ENCODE measurements at places on chromosomes 12 and 14. TPM values are rescaled to one million over a fixed set of nuclear protein-coding genes. Genes with fewer than 3 reads are reported as not detected.

TEX22 gene
- 0.32 TPM for total RNA-seq

GRCh38 chr12:62673028-62673815, 206.6 kb downstream of the MON2 start:
- no peak for DNase-seq

ACVR1B gene
- total RNA-seq: 6.5 TPM

DNA sequence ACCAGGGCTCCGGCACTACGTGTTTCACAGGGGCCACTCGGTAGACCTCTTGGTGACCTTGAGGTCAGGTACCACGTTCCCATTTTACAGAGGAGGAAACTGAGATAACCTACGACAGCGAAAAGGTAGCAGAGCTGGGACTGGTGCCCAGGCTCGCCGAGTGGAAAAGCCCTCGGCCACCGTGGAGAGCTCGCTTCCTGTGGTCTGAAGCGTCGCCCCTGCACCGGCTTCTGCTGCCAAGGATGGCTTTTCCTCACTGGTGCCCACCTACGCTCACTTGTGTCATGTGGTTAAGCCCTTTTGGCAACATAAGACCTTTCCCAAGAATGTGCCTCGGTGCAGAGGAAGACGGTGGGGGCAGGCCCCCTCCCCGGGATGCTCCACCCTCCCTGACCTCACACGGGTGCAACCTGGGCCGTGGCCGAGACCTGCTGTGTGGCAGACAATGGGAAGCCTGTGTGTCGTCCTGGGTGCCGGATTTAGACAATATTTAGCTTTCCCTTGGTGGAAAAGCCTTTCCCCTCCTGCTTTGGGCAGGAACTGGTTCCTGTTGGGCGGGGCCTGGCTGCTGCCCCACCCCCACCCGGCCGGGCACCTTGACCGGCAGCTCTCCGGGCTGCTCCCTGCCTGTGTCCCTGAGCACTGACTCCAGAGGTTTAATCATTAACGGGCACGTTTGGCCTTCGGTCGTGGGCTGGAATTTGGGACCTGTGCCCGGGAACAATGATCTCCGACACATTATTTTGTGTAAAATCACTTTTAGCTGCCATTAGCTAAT, 32.4 kb upstream of the PPP1R13B start:
- no peak for DNase-seq

DNA sequence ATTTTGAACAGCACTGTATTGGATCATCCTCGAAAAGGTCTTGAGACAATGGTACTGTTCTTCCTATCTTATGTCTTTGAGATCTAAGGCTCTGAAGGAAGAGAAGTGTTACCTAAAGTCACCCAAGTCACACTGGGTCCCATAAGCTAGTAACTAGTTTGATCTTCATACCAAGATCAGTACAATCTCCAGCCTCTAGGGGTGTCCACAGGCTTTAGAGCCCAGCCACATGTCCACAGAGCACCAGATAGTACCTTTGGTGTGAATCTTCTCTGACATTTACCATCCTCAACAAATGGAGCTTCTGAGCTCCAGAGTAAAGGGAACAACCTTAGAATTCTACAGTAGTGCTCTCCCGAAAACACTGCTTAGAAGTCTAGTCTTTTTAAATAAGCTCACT, 78.7 kb downstream of the KSR2 start:
- DNase-seq: no peak

STXBP6 gene
- total RNA-seq: 4.7 TPM

GRCh38 chr12:112116232-112117060, 7.9 kb upstream of the NAA25 start:
- DNase-seq: peak; percentile 70

DNA sequence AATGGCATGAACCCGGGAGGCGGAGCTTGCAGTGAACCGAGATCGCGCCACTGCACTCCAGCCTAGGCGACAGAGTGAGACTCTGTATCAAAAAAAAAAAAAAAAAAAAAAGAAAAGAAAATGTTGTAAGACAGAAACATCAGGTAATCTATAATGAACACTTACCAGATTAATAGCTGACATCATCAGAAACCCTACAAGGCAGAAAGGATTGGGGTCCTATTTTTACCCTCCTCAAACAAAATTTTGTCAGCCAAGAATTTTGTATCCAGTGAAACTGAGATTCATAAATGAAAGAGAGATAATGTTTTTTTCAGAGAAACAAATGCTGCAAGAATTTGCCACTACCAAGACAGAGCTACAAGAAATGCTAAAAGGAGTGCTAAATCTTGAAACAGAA, 14.1 kb downstream of the CLEC1A start:
- no peak for DNase-seq

DNA sequence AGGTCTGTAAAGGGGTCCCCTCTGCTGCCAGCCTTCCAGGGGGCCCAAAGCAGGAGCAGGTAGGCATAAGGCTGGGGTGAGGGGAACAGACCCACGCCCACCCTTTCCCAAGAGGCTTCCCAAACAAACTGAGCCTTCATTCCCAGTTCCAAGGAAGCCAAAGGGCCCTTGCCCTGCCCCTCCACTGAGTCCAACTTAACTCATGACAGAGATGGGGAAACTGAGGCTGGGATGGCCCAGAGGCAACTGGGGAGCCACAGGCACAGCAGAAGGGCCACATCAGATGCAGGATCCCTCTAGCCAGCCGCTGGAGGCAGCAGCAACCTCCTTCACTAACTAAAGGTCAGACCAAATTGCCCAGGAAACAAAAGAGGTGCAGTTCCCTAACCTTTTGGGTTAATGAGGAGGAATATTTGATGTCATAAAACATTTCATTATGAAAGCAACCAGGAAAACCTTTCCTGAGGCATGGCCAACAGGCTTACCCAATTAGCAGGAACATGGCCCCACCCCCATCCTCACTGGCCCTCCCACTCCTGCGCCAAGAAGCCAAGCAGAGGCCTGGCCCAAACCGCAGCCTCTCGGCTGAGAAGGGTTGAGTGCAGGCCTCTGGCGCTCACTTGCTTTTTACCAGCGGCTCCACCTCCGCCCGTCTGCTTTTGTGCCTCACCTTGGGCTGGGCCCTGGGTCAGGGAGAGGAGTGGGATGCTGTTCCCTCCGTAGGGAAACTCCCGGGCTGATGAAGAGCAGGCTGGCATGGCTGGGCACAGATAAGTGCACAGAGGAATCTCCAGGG, 293.5 kb upstream of the RTL1 start:
- no peak for DNase-seq

GRCh38 chr12:78886719-78887407, 22.3 kb downstream of the SYT1 start:
- DNase-seq: peak; percentile 66

- DNase-seq: no peak
These were observed 161.0 kb downstream of the CNTN1 start for GRCh38 chr12:40853221-40853620.

ZDHHC22 gene
- total RNA-seq: not detected

DNA sequence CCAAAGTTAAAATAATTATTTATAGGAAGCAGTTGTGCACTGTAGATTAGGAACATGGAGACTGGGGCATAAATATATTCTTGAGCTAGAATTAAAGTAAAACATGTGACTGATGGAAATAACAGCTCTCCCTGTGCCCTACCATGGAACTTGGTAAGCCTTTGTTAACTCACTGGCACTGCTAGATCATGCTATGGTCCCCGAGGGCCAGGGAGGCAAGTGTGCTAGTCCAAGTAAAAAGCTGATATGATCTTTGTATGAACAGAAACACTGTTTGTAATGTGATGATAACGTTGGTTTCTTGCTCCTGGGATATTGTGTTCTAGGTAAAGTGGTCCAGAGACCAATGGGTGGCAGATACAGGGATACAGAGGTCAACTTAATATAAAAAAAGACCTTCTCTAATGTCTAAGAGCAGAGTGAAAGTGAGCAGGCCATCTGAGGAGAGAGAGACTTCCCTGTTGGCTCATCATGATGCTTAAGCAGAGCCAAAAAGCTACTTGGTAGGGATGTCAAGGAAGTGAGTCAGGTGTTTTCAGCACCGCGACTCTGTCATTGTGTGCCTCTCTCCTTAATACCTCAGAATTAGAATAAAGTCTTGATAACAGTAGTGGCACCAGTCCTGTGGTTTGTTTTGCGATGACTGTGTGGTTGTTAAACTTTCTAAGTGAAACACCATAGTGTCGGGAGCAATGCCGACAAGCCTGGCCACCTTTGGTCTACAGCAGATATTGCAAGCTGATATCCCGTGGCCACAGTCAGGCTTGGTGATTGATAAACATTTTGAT, 27.6 kb downstream of the BICD1 start:
- peak; percentile 26 for DNase-seq

KCNH3 gene
- total RNA-seq: under 0.01 TPM

DNA sequence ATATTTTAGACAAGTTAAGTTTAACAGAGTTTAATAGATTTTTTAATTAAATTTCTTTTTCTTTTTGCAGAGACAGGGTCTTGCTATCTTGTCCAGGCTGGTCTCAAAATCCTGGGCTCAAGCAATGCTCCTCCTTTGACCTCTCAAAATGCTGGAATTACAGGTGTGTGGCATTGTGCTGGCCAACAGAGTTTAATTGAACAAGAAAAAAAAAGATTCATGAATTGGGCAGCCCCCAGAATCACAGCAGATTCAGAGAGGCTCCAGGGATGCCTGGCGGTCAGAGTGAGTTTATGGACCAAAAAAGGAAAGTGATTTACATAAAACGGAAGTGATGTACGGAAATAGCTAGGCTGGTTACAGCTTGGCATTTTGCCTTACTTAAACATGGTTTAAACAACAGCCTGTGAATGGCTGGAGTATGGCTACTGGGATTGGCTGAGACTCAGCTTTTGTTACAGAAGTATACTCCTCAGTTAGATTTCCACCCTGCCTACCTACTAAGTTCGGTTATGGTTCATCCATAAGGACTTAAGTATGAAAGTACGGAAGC, 14.5 kb upstream of the TESPA1 start:
- DNase-seq: no peak

Data from fibroblast of villous mesenchyme (primary cell).